Osteocyte (in vitro differentiated cells): ENCODE measurements at places on chromosomes 3 and 15.

- DNase-seq: no peak
Measured at GRCh38 chr3:157844800-157845565, 261.2 kb downstream of the SHOX2 start.

DNA sequence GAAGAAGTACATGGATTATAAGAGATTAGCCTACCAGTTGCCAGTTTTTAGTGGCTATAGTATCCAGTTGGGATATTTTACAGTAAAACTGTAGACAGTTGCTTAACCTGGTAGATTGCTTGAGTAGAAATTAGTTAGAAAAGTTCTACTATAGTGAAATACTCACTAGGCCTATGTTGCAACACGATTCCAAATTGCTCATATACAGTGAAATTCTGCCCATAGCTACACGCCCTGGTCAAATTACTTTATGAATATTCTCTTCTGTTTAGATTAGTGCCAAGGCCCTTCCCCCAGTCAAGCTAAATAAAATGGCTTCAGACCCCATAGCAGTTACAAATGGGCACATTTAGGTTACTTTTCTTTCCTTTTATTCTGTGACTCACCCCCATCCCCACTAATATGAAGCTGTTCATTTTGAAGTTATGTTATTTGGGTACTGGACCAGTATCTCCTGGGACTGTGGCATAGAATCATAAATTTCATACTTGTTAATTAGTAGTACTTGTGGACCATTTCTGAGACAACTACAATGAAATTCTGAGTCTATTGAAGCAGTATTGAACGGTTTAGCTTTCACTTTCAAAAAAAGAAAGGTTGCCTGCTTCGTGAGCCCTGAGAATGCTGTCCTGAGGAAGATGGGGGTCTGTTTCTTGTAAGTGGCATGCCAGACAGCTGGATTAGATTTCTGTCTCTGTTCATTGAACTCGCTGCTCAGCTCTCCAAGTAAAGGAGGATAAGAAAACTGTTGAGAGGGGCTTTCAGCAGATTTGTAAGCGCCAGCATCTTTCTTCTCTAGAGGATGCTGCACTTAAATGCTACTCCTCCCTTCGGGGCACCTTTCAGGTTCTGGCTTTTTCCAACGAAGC, 65.8 kb upstream of the CFAP20DC start:
- no peak for DNase-seq

DNA sequence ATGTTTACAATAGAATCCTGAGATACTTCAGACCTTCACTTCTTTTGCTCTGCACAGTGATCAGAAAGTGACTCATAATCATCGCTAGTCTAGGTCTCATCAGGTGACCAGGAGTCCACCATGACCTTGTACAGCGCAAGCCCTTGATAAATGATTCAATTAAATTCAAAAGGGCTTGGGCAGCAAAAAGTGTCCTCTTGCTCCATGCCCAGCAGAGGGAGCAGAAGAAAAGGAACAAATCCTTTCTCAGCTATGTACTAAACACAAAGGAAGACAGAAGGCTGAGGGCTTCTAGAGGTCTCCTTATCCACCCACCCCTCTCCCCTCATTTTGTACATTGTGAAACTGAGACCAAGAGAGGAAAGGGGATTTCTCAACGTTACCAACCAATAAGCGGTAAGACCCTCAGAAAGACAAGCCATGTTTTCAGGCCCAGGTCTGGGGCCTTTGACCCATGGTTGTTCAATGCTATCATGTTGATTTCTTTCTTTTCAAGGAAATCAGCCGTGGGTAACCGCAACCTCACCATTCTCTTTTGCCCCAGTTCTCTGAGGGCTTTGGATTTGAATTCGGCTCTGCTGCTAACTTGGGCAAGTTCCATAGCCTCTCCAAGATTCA, 74.8 kb downstream of the AQP9 start:
- DNase-seq: no peak

DNA sequence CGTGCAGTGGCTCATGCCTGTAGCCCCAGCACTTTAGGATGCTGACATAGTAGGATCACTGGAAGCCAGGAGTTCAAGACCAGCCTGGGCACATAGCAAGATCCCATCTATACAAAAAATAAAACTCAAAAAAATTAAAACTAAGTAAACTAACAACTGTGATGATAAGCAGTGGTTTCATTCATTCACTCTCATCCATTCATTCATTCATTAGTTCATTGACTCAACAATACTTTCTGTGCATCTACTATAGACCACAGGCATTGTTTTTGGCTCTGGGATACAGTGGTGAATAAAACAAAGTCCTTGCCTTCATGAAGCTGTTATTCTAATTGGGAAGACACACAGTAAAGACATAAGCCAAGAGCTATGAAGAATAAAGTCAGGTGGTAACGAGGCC, 7.5 kb upstream of the TMEM212 start:
- no peak for DNase-seq

DNA sequence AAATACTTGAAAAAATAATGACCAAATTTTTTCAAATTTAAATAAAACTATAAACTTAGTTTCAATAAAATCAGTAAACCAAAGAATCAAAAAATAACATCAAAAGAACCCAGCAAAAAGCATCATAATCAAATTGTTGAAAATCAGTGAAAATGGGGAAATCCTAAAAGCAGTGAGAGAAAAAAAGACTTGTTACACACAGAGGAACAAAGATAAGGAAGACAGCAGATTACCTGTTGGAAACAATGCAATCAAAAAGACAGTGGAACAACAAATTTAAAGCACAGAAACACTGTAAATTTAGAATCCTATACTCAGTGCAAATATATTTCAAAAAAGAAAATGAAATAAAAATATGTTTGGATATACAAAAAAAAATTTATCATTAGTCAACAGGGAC, 156.2 kb upstream of the LMCD1 start:
- DNase-seq: no peak

GRCh38 chr3:105504440-105504951, 137.8 kb downstream of the ALCAM start:
- DNase-seq: no peak

DNA sequence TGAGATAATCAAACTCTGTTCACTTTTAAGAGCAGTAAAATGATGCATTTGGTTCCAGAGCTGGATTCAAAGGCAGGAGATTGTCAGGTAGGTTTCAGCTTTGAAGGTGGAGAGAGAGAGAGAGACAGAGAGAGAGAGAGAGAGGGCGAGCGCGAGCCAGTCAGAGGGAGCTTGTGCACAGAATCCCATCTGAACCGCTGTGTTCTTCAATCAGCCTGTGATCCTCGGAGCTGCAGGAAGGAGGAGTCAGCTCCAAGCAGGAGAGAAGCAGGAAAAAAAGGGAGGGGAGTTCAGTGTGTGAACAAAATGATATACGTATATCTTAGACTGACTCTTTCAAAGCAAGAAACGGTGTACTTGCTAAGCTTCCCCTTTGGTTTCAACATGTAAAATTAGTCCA, at the start of gene GPR149:
Gene GPR149, minus strand, starts transcription at position 177 of the 400 bp plus-strand sequence. CDS start 575 bp downstream, outside the sequence.
- no peak for DNase-seq

- DNase-seq: no peak
Measured at GRCh38 chr3:5466065-5466464, 278.6 kb downstream of the EDEM1 start.

GRCh38 chr3:2099028-2099671, 484 bp downstream of the CNTN4 start:
- DNase-seq: no peak

- no peak for DNase-seq
Measured at GRCh38 chr3:43218156-43218555, 68.2 kb upstream of the SNRK start.

- no peak for DNase-seq
Measured at GRCh38 chr3:160747422-160747821, 8.6 kb upstream of the PPM1L start.
